ENCODE measurements at places on chromosomes 5 and 9. TPM values are rescaled to one million over a fixed set of nuclear protein-coding genes. Genes with fewer than 3 reads are reported as not detected.

Gene MSX2
- total RNA-seq = not detected

Gene TTC39B
- 23.4 TPM for total RNA-seq

Gene LTC4S
- total RNA-seq = 3.1 TPM

Gene CCNO
- total RNA-seq = not detected

Gene PCDHB10
- not detected for total RNA-seq

Gene IL12B
- not detected for total RNA-seq

Gene P4HA2
- total RNA-seq = 16.8 TPM

Gene C5orf52
- total RNA-seq = not detected

Gene SPINK4
- not detected for total RNA-seq

Gene CYLC2
- total RNA-seq = not detected

Gene ZNF883
- 0.11 TPM for total RNA-seq

Gene ACTBL2
- total RNA-seq = not detected

Gene ADAMTSL1
- total RNA-seq = not detected

All from T-helper 2 cell treated with Interferon-gamma antibody and Interleukin-4, amounts not matched to agents 100 ng/mL and 5 ng/mL, for 36 hours (primary cell).